ENCODE measurements at places on chromosomes 5 and 9.

- no peak for DNase-seq
These were observed 61.1 kb downstream of the OXCT1 start for GRCh38 chr5:41809128-41809527.

DNA sequence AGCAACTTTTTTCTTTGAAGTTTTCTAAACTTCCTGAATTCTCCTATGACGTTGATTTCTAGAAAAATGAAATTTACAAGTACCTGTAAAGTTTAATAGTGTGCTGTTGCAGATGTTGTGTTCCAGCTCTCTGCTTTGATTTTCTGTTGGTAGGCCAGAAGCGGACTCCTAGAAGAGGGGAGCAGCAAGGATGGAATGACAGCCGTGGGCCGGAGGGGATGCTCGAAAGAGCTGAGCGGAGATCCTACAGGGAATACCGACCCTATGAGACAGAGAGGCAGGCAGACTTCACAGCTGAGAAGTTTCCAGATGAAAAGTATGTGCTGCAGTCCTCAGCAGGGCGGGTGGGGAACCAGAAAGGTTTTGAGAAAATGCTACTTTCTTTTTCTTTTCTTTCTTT lies 8.3 kb downstream of the HABP4 start:
- no peak for DNase-seq

GRCh38 chr5:109105631-109106267 lies 304.0 kb downstream of the PJA2 start:
- peak; percentile 91 for DNase-seq

GRCh38 chr5:129639331-129639730 lies 108.6 kb upstream of the MINAR2 start:
- no peak for DNase-seq

- DNase-seq = no peak
These were observed 2.9 kb upstream of the DDX41 start for GRCh38 chr5:177519463-177520235.

DNA sequence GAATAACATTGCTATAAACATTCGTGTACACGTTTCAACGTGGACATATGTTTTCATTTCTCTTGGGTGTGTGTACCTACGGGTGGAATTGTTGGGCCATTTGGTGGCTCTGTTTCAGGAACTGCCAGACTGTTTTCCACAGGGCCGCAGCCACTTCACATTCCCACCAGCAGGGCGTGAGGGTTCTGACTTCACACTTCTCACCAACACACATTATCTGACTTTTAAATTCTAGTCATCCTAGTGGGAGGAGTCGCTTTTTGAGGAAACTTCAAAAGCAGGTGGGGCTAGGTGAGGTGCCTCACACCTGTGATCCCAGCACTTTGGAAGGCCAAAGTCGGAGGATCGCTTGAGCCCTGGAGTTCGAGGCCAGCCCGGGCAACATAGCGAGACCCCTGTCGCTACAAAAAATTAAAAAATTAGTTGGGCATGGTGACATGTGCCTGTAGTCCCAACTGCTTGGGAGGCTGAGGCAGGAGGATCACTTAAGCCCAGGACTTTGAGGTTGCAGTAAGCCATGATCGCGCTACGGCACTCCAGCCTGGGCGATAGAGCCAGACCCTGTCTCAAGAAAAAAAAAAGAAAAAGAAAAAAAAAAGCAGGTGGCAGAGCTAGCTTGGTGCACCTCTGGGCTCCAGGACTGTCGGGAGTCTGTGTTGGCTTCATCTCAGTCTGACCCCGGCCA lies 28.5 kb downstream of the TSPAN17 start:
- peak; percentile 39 for DNase-seq

GRCh38 chr9:114837923-114838322 lies 32.1 kb upstream of the TNFSF15 start:
- peak; percentile 31 for DNase-seq

- no peak for DNase-seq
These were observed 5.7 kb upstream of the NIPAL4 start for GRCh38 chr5:157454273-157454672.

GRCh38 chr5:149220750-149221149 lies 50.9 kb upstream of the AFAP1L1 start:
- DNase-seq = no peak

GRCh38 chr9:2907411-2907810 lies 63.5 kb upstream of the PUM3 start:
- DNase-seq = no peak

DNA sequence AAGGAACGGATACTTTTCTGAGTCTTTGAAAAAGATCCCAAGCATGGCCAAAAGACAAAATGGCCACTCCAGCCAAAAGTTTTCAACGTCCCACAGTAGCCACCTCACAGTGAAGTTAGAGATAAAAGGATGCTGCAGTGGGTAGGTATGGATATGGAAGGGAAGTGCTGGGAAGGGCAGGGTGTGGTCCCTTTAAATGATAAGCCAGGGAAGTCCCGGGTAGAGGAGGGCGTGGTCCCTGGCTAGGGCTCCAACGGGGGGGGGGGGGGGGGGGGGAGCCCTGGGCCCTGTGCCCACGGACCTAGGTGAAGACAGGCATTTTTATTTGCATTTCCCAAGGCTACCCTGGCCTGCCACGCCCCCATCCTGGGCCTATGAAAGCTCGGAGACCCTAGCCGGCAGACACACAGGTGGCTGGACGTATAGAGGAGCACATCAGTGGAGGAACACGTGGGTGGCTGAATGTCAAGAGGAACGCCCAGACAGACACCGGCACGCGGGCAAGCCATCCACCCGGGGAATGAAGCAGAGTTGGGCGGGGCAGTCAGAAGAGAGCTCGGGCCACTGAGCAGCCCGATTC lies 306.7 kb downstream of the NFIB start:
- no peak for DNase-seq

DNA sequence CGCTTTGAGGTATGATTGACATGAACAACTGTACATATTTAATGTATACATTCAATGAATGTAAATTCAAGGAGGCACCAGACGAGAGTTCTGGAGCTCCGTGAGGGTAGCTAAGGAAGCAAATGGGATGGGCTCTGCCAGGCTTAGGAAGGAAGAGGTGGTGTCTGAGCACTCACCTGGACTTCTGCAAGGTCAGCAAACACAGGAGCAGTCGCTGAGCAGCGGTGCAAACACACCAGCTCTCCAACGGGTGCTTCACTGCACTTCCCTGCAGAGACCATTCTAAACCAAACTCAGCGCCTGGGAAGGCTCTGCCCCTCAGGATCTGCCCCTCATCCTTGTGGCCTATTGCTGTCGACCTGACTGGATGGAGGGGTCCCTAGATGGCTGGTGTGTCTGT lies 101.5 kb downstream of the COL23A1 start:
- DNase-seq = no peak

GRCh38 chr5:93053825-93054224 lies 527.2 kb downstream of the NR2F1-AS1 start:
- peak; percentile 87 for DNase-seq

DNA sequence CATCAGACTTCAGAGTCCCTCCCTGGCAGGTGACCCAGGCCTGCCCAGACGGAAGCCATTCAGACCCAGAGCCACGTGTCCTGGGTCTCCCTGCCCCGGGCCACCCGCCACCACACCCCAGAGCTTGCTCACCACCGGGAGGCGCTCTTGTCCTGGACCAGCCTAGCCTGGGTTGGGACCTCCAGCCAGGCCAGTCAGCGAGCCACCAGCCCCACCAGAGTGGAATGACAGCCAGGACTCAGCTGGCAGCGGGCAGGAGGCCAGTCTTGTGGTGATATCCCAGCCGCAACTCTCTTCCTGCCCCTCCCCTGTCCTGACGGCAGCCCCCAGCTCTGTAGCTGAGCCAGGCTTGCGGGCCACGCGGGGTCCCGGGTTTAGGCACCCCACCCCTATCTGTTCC lies 1.7 kb upstream of the PTGDS start:
- no peak for DNase-seq

DNA sequence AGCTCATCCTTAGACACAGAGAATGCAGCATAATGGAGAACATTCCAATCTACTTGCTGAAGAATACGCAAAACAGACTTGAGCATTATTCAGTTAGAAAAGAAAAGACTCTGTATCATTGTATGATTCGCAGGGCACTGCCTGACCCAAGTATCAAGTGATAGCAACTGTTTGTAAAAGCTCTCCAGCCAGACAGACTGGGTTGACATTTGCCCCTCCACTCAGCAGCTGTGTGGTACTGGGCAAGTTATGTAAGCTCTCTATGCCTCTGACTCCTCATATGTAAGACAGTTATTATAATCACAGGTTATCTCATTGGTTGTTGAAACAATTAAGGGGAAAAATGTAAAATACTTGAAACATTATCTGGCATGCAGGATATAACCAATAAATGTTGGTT lies 505.0 kb downstream of the ELAVL2 start:
- DNase-seq = no peak

DNA sequence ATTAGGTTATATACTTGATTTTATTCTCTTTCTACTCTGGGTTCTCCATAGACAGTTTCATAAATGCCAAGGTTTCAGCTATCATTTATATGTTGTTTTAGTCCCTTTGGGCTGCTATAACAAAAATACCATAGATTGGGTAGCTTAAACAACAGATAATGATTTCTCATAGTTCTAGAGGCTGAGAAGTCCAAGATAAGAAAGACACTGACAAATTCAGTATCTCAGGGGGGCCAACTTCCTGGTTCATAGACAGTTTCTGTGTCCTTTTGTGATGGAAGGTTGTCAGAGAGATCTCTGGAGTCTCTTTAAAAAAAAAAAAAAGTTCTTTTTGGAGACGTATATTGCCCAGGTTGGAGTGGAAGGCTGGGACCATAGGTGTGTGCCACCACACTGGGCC lies 113.3 kb downstream of the SCAMP1 start:
- no peak for DNase-seq

- no peak for DNase-seq
These were observed 412.5 kb upstream of the CCNG1 start for GRCh38 chr5:163024936-163025335.

GRCh38 chr5:88391116-88391515 lies 122.5 kb upstream of the TMEM161B start:
- DNase-seq = no peak

- DNase-seq = no peak
These were observed 109.8 kb upstream of the MSX2 start for GRCh38 chr5:174614500-174615135.

DNA sequence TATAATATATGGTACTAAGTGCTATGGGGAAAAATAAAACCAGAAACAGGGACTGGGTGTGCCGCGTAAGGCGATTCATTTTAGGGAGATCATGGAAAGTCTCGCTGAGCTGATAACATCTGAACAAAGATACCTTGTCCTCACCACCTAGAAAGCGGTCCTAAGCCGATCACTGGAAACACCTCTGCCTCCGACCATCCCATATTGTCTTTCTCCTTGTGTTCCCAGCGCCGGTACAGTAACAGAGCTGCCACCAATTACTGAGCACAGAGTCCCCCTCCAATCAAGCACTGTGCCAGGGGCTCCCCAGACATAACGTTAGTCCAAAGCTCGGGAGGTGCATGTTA lies 704 bp downstream of the CCDC112 start:
- peak; percentile 3 for DNase-seq

- DNase-seq = no peak
These were observed 44.4 kb downstream of the DROSHA start for GRCh38 chr5:31487506-31487905.
